ENCODE measurements at places on chromosomes 7 and 10.
A peak's percentile ranks its signal among the peaks of the same experiment; 100 is the strongest.

GRCh38 chr7:140672382-140673062 lies at the start of gene ADCK2:
Gene ADCK2, plus strand, starts transcription at chr7:140672945. Its CDS starts 386 bp downstream, at chr7:140673331.
- peak; percentile 84 for ATAC-seq

GRCh38 chr10:110410329-110411046 lies 87.2 kb upstream of the DUSP5 start:
- ATAC-seq, result peak; percentile 67

- no peak for ATAC-seq
Observed at GRCh38 chr10:31924833-31925232, 3.8 kb downstream of the ARHGAP12 start.

- no peak for ATAC-seq
Observed at GRCh38 chr10:75034714-75035258, 76.7 kb upstream of the SAMD8 start.

DNA sequence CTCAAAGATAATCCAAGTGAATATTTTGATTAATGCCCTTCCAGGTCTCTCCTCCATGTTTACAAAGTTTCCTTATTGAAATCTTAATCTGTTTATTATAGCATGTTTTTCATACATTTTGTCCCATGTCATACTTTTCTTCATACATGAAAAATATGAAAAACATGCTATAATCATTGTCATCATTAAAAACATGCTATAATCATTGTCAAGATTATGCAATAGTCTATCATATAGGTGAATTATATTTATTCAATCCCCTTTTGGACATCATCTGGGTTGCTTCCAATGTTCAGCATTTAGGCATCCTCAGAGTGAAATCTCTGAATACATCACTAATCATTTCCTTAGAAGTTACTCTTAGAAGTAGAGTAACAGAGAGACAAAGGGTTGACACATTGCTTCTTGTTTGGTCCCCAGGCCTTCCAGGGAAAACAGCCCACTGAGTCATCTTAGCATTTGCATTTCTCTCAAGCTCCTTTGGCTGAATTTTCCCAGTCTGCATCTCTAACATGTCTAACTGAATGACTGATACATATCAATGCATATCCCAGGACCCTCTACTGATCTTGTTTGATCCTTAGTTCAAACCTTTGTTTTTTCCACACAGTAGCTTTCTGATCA lies 87.0 kb downstream of the SGMS1 start:
- no peak for ATAC-seq

Measured in motor neuron (in vitro differentiated cells).